ENCODE measurements at places on chromosomes 1 and 21.

DNA sequence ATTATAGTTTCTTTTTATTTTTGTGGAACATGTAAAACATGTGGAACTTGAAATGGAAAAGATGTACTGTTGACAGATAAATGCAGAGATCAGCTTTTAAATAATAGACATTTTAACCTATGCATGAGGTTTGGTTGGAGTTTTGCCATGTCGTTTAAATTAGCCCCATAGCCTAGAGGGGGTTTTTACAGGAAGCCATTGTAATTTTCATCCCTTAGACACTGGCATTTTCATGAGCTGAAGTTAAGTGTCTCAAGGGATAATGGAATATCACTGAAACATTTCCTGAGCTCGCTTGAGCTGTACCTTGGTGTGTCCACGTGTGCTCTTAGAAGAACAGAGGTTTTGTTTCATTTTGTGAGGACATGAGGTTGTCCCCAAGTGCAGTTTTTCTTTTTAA is 54.2 kb downstream of the HMCN1 start:
- no peak for DNase-seq

- no peak for DNase-seq
These were observed 114.2 kb upstream of the NR5A2 start for GRCh38 chr1:199913318-199913717.

DNA sequence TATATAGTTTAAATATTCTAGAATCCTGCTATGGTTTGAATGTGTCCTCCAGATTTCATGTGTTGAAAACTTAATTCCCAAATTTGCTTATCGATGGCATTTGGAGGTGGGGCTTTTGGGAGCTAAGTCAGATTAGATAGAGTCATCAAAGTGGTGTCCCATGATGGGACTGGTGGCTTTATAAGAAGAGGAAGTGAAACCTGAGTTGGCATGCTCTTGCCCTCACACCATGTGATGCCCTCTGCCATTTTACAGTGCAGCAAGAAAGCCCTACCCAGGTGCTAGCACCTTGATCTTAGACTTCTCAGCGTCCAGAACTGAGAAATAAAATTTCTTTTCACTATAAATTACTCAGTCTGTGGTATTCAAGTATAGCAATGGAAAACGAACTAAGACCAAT is 111.3 kb downstream of the TGFB2 start:
- DNase-seq = no peak

DNA sequence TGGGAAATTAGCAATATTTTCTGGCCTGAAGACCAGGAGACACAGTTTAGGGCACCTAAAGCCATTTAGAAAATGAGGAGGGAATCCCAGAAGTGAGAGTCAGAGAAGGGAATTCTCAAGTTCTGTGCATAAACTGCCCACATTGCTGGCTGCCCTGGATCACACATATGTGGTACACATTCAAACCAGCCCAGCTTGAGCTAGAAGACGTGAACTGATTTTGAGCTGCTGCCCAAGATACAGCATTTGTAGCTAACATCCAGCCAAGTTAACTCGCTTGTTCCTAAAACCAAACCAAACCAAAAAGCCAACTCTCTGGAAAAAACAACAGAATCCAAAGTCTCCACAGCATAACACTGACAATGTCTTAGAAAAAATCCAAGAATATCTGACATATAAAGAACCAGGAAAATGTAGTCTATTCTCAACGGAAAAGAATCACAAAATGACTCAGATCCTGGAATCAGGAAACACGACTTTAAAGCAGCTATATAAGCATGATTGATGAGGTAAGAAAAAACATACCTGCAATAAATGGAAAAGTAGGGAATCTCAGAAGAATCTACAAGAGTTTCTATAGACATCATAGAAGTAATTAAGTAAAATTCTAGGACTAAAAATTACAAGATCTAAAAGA is 18.2 kb upstream of the QSOX1 start:
- no peak for DNase-seq

GRCh38 chr21:40569357-40569756 is 277.6 kb downstream of the DSCAM start:
- DNase-seq = no peak

GRCh38 chr21:14814991-14815390 is 249.8 kb downstream of the NRIP1 start:
- no peak for DNase-seq

GRCh38 chr1:231731268-231731667 is 104.7 kb downstream of the DISC1 start:
- DNase-seq = no peak

Measured in choroid plexus epithelial cell (primary cell).